SHP77 treated with DMSO at 0.1 percent for 48 hours (cell line): ENCODE measurements at places on chromosomes 4 and X.

- no peak for DNase-seq
These were observed 8.2 kb downstream of the ZCCHC4 start for GRCh38 chr4:25320773-25321172.

DNA sequence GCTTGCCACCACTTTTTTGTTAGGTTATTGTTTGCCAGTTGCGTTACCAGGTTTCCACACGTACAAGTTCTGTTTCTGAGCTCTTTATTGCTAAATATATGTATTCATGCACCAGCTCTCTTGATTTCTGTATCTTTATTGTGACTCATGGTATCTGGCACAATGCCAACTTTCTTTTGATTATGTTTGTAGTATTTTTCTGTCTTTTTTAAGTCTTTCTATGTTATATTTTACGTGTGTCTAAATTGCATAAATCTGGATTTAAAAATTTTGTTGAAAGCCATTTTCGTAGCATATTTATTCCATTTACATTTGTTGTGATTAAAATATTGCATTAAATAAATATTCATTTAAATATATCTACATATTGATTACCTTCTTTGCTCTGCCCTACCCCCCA is 73.8 kb downstream of the KDM6A start:
- no peak for DNase-seq

GRCh38 chr4:19368800-19369199 is 882.9 kb upstream of the SLIT2 start:
- DNase-seq = no peak

- no peak for DNase-seq
These were observed 5.1 kb downstream of the PLP1 start for GRCh38 chrX:103781706-103782105.

- no peak for DNase-seq
These were observed 660.5 kb upstream of the PABPC4L start for GRCh38 chr4:134862116-134862515.

GRCh38 chr4:8039853-8040252 is 100.2 kb upstream of the AFAP1 start:
- DNase-seq = no peak

- DNase-seq = no peak
These were observed 10.9 kb upstream of the MAGEA4 start for GRCh38 chrX:151901826-151902225.

DNA sequence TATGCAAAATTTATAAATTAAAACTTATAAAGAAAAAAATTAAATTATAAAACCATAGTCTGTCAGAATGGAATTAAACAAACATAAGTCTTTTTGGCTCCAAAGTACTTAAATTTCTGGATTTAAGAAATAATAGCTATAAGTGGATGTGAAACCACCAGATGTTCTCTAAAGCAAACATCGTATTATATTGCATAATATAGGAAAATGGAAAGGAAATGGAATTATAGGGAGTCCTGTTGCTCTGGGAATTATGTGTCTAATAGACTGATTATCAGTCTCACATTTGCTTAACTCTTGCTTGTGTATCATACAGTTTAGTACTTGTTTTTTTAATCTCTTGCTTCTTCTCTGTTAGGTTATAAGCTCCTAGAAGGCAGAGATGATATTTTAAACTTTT is 819.2 kb downstream of the RAPGEF2 start:
- DNase-seq = no peak

DNA sequence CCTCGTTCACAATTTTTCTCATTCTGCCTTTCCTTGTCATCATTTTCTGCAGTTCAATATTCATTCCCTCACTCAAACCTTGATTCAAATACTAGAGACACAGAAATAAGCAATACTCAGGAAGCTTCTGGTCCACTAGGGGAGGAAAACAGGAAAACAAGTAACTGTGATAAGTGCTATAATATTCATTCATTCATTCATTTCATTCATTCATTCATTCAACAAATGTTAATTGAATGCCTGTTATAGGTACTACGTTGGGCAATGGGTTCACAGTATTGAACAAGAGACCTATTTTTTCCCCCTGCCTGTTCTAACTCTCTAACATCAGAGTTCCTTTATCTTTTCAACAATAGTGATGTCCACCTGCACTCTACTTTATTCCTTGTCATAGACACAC is 104.0 kb downstream of the HDAC8 start:
- DNase-seq = no peak

DNA sequence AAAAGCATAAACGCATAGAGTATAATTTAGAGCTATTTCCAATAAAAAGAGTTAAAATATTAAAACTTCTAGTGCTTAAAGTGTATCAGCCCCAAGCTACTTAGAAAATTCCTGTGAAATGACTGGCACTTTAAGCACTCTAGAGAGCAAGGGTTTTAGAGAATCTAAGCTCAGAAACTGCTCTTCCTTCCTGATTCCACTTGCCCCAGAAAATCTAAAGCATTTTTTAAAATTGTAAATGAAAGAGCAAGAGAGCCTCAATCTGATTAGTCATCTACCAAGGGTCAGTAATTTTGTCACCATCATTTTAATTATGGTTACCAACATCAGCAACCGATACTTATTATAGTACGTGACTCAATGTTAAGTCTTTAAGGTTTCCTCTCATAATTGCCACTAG is 25.0 kb downstream of the CTPS2 start:
- no peak for DNase-seq

DNA sequence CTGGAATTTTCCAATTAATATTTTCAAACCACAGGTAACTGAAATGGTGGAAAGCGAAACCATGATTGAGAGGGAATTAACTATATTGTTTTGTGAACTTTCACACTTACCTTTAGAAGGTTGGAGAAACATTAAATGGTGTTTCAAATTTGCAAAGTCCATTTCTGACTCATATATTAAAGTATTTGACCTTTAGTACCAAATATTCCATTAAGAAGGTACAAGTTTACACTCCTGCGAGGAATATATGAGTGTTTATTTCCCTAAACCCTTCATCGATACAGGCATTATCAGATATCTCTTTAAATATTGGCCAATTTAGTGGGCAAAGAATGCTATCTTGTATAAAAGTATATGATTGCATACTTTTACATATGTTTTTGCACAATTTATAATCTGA is 44.1 kb upstream of the NPNT start:
- DNase-seq = no peak

DNA sequence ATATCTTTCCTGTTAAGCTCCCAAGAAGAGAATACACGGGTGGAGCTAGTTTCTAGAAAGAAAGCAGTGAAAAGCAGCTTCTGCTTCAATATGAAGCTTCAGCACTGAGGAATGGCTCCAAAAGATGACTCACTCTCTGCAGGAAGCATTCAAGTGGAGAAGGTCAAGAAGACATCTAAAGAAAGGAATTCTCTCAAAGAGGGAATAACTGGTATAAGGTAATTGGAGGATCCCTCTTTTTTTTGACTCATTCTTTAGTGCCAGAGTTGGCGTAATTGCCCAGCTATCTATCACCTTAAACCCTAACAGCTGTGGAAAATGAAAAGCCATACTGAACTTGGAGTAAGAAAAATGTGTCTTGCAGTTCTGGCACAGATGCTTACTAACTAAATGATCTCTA is 3.5 kb downstream of the EDA2R start:
- DNase-seq = no peak

- no peak for DNase-seq
These were observed 336.6 kb downstream of the SLITRK2 start for GRCh38 chrX:146154191-146154590.

- no peak for DNase-seq
These were observed 126.7 kb upstream of the CENPE start for GRCh38 chr4:103324811-103325210.

DNA sequence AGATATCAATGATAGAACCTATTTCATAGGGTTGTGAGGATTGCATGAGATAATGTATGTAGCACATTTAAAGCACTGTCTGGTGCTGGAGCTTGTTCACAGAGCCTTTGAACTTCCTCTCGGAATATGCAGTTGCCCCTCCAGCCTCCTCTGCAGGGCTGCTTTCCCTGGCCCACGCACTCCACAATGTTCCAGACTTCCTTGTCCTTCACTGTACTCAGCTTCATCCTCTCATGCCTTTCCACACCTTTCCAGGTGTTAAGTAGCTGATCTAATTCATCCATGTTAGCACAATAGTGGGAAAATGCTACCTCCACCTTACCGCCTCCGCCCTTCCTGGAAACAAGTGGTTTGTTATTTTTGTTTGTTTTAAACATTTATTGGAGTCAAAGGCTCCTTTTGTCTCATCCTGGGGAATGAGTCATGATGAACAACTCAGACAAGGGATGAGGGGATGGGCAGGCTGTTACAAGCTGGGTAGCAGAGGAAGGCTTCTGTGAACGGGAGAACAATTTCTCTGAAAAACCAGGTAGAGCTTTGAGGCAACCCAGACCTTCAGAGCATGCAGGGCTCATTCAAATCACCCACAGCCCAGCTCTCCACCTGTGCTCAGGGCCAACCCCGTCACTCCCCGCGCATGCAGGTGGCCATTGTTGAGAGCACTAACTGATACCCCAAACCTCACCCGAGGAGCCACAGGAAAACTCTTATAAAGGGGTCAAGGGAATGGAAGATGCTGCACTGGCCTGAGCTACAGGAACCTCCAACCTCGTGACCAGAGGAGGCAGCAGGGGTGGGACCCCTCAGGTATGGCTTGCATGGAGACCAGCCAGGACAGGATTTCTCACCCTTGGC is 84.9 kb upstream of the TBL1X start:
- no peak for DNase-seq

DNA sequence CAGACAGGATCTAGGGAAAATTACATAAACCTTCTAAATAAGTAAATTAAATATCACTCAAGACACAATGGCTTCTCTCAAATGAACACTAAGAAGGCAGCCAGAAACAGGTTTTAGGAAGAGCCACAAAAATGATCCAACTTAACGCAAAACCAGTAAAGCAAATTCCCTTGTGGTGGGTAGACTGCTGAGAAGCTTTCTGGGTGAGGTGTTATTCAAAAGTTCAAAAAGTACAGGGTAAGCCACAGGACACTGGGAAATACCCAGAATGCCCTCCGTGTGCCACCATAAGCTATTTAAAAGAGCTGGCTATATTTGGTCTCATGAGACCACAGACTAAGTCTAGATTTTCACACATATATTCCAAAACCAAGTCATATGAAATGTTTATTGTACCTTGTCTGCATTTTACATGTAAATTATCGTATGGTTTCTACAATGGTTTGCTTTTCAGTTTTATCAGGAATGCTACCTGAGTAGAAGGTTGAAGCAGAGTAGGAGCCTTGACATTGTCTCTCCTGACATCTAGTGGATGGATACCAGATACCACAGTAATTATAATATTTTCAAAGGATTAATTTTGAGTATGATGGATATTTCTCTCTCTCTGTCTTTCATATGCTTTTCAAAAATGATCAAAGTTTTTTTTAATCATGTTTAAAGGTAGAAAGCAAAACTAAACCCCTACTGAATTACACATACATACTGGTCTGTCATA is 109.3 kb upstream of the KLHL13 start:
- peak; percentile 34 for DNase-seq

DNA sequence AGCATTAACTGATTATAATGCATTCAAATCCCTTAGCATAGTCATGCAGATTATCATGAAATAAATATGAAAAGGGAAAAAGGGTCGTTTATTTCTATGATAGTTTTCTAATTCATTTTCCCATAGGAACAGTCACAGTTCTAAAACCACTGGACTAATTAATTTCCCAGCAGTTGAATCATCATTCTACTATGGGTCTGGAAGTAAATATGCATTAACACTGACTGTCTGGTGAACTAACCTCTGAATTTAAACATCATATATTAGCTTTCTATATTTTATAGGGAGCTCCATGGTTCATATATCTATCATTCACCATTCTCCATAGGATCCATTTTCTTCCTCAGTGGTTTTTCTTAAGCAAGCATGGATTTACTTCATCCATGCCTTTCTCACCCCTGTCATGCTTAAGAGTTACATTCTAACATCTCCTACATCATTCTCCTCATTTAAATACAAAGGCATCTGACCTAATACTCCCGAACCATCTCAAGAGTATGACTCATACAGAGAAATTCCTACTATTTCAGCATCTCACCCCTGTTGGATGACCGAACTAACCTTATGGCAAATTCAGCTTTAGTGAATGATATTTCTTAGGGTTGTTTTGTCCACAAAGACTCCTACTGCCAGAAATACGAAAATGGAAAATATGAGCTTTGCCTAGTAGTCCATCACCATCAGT is 198.7 kb upstream of the ADAMTS3 start:
- no peak for DNase-seq

- no peak for DNase-seq
These were observed 108.4 kb downstream of the LINC00632 start for GRCh38 chrX:140817943-140818342.

GRCh38 chr4:176340871-176341685 is 21.3 kb downstream of the SPCS3 start:
- no peak for DNase-seq

- DNase-seq = no peak
These were observed 55.6 kb downstream of the RNF150 start for GRCh38 chr4:141077611-141078225.

DNA sequence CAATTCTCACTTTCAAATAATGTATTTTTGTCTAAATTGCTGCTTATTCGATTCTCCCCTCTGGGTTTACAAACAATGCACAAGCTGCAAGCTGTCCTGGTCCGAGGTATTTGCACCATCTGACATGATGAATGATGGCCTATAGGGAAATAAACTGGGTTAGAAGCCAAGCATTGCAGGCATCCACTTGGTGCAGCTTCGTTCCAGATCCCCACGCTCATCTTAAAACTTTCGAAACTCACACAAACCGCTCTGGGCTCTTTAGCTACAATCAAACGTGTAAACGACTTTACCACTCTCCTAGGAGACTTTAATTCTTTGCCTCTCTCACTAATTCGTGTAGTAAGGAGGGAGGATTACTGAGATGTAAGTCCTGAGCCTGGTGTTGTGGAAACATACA is 19.0 kb downstream of the PHKA2 start:
- no peak for DNase-seq

GRCh38 chr4:54764476-54764875 is 106.7 kb downstream of the KIT start:
- no peak for DNase-seq

- DNase-seq = no peak
These were observed 363.0 kb upstream of the ZCCHC13 start for GRCh38 chrX:73940893-73941470.

- no peak for DNase-seq
These were observed 25.5 kb downstream of the MMAA start for GRCh38 chr4:145644699-145645098.

GRCh38 chr4:141853091-141853764 is 216.8 kb downstream of the IL15 start:
- no peak for DNase-seq

DNA sequence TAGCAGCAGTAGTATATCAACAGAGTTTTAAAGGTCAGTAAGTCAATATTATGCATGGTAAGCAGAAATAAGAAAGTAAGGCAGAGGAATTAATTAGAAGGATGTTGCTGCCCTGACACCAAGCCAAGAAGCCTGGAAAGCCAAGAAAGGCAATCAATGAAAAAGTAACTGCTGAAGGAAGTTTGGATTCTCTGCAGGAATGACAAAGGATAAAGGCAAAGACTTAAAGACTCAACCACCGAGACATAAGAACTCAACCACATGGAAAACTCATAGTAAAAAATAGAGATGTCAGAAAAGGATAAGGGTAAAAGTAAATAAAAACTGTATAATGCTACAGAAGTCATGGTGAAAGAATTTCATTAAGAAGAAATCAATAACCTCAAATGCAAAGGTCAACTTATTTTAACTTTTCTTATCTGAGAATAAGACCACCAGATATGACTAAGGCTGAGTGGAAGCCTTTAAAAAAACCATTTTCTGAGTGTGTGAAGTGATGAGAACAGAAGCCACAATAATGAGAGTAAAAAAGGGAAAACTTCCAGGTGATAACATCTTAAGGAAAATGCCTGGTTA is 55.2 kb downstream of the NEK1 start:
- no peak for DNase-seq

GRCh38 chrX:4547213-4547836 is 833.9 kb upstream of the PRKX start:
- no peak for DNase-seq

GRCh38 chrX:110442635-110443034 is 84.0 kb downstream of the RTL9 start:
- DNase-seq = no peak
